ENCODE measurements at places on chromosomes 6 and 20.

DNA sequence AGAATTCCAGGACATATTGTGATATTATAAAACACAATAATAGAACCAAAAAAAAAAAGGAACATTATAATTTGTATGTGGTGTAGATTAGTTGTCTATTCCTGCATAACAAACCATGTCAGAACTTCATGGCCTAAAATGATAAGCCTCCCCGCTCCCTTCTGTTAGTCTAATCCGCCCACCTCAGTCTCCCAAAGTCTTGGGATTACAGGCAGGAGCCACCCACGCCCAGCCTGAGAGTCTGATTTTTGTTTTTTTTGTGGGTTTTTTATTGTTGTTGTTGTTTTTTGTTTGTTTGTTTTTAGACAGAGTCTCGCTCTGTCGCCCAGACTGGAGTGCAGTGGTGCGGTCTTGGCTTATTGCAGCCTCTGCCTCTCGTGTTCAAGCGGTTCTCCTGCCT, 61.1 kb upstream of the C20orf144 start:
- no peak for DNase-seq

DNA sequence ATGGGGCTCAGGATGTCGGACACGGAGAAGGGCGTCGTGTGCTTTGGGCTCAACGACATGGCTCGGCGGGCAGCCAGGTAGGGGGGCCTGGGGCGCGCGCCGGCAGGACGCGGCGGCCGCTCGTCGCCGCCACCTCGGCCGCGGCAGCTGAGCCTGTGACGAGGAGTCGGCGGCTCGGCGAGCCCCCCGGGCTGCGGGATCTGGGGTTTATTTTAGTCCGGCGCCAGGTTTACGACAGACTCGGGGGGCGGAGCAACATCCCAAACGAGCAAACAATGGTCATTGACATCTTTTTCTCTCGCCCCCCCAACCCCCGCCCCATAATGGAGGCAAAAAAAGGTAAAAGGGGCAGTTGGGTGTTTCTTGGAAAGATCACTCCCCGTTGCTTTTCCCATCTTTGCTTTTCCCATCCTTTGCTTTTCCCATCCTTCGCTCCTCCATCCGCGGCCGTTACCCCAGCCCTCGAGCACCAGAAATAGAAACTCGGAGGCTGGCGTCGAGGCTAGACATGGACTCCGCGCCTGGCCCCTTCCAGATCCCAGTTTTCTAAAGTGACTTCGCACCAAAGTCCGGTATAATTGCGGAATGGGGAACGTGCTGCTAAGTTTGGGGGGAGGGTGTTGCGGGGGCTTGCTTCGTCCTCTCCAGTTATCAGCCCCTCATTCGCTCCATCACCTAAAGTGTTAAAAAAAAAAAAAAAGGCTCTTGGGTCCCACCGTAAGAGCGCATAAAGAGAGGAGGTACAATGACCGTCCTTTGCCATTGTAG, at the start of gene NKX2-4:
TSS of gene NKX2-4 (minus strand) at position 186 of the 768 bp plus-strand sequence. CDS start at position 59, 127 bp downstream.
- DNase-seq = no peak

- DNase-seq = no peak
Measured at GRCh38 chr6:139485742-139486475, 111.5 kb upstream of the CITED2 start.

- no peak for DNase-seq
Measured at GRCh38 chr20:36308986-36309385, 2.8 kb downstream of the DLGAP4 start.

DNA sequence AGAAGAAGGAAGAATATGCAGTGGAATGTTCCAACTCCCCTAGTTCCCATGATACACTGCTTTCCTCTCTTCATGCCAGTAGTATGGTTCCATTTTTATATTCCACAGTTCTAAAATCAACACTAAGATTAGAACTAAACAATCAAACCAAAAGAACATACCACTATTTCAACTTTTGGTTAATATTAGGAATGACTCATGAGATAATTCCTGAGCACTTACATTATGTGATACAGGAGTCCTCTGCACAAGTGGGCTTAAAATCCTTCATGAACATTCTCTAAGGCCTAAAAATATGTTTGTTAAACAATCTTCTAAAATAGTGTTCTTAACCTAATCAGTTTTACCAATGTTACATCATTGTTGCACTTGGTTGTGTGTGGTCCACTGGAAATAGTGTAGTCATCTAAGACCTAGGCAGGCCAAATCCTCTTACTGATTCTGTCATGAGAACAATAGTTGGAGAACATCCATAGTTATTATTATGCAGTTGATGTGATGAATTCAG, 30.3 kb upstream of the RCAN2 start:
- DNase-seq = no peak

DNA sequence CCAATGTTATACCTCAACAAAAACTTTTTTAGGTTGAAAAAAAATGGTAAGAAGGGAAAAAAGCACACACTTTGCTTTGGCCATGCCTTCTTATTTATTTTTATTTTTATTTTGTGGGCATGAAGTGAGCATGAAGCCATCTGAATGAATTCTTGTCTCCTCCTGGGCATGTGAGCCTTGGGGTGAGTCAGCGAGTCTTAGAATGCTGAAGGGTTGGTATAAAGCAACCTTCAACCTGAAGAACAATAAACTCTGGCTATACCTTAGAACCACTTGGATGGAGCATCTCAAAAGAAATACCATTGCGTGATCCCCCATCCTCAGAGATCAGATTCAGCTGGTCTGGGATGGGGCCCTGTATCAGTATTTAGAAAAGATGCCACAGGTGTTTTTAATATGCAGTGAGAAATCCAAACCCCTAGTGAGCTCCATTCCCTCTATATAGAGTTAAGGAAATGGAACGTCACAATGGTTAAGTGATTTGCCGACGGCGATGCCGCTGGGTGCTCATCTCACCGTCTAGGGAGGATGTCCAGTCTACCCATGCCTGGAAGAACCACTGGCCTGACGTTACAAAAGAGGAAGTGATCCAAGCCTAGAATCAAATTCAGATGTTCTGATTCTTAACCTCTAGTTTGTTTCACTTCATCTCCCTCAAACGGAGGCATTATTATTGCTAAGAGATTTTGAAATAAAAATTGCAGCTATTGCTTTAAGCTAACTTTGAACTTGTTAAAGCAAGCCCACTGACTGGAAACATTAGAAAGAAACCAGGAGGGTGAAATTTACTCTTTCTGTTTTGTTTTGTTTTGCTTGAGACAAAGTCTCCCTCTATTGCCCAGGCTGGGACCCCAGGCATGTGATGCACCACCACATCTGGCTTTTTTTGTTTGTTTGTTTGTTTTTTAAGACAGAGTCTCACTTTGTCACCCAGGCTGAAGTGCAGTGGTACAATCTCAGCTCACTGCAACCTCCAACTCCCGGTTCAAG, 67.1 kb downstream of the EDN1 start:
- peak; percentile 23 for DNase-seq

GRCh38 chr6:90691823-90692222, 105.0 kb upstream of the MAP3K7 start:
- DNase-seq = no peak

DNA sequence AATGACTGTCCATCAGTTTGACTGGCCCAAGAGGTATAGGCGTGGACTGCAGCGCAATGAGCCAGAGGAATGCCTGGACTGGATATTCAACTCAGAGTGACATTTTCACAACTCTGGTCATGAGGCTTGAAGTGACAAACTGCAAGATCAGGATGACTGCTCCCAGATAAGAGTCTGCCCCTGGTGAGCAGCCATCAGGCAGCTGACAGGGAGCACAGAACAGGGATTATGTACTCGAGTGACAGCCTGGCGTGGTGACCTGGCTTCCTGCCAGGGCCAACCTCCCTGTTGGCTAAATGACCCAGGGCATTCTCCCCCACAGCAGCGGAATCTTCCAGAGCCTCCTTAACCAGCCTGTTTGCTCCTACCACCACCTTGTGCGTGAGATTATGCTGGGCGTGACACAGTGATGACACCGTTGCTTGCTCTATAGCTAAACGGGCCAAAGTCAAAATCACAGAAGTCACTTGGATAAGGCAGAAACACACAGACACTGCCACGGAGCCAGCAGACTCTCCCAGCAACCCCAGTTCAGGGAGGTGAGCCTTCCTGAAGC, 209.1 kb upstream of the JARID2 start:
- DNase-seq = no peak

GRCh38 chr6:170108456-170108855, 182.4 kb downstream of the DLL1 start:
- no peak for DNase-seq

DNA sequence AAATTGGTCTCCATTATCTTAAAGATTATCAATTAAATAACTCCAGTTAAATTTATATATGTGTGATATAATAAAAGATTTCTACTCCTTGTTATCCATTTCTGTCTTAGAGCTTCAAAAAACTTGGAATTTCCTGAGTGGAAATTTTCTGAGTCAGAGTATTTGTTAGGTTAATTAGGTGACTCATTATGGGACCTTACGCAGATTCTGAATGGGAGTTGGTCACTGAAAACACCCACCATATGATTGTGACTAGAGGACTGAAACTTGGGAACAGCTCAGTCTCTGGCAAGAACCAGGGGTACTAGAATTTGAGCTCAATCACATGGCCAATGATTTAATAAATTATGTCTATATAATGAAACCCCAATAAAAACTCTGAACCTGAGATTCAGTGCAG, 125.4 kb upstream of the HMGCLL1 start:
- DNase-seq = no peak

DNA sequence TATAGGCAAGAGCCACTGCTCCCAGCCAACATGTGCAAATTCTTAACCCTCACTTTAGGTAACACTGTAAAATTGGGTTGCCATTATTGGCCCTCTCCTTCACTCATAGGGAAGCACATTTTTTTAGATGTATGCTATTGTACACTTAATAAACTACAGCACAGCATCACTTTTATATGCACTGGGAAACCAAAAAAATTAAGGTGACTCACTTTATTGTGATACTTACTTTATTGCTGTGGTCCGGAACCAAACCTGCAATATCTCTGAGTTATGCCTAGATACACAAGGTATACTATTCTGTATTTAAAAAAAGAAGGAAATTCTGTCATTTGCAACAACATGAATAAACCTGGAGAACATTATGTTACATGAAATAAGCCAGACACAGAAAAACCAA, 40.5 kb downstream of the IPCEF1 start:
- no peak for DNase-seq

DNA sequence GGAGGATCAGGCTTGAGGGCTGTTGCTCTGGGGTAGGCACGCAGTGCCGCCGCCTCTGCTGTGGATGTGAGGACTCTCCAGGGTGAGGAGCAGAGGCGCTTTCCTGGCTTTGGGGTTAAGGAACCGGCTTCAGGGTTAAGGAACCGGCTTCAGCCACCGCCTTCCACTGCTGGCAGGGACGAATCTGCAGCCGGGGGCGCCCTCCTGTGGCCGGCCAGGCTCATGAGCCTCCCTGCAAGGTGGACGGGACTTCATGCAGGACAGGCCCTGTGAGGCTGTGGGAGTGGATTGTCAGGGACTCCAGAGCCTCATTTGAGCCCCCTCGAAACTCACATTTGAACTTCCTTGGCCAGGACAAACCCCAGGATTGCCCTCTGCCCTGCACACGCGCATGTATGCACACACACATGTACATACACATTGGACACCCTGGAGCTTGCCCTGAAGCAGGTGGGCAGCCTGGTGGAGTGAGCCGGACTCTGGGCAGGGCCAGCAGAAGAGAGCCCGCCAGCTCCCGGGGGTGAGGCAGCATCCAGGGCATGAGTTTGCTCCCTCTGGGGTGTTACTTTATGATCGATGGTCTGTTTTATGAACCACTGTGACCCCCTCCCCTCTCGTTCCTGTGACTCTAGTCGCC, 146.9 kb downstream of the PHACTR3 start:
- no peak for DNase-seq

DNA sequence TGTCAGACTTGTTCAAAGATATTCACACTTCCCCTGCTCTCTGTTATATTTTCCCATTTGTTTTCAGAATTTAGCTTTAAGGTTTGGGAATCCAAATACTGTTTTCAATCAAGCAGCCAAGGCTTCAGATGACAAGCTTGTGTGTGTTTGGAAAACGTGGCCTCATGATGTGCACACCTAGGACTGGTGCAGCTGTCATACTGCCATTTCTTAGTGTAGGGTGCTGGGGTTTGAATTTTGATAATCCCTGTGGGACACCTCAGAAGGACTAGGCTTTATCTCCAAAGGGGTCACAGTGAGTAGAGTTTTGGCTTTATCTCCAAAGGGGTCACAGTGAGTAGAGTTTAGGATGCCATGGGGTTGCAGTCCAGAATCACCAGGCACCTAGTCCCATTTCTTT, 65.3 kb upstream of the JAG1 start:
- DNase-seq = no peak
